ENCODE measurements at places on chromosomes 13 and 19.

GRCh38 chr13:47220453-47221140, 323.7 kb upstream of the HTR2A start:
- H3K36me3 ChIP-seq = no peaks in the 10 kb centered on the region
- H3K4me3 ChIP-seq = no peak overlapping the region
- no peak overlapping the region for H3K27ac ChIP-seq
- DNase-seq = no peak
- peaks cover 1% of the 10 kb centered on the region for H3K27me3 ChIP-seq
- no peaks in the 10 kb centered on the region for H3K4me1 ChIP-seq

GRCh38 chr19:45769821-45770191, 754 bp upstream of the SIX5 start:
- peak; percentile 65 for DNase-seq
- H3K4me1 ChIP-seq = peaks cover 7% of the 10 kb centered on the region
- H3K27ac ChIP-seq = peak overlapping the region; percentile 87

- peak overlapping the region; percentile 96 for H3K4me3 ChIP-seq
- H3K27ac ChIP-seq = peak overlapping the region; percentile 99
- H3K36me3 ChIP-seq = peaks cover 7% of the 10 kb centered on the region
- no peak for DNase-seq
- peaks cover 50% of the 10 kb centered on the region for H3K4me1 ChIP-seq
- H3K27me3 ChIP-seq = peaks cover 6% of the 10 kb centered on the region
Observed at GRCh38 chr19:18278521-18279265, 2.7 kb downstream of the JUND start.

GRCh38 chr13:108463340-108463739, 166.1 kb upstream of the MYO16 start:
- H3K36me3 ChIP-seq = no peaks in the 10 kb centered on the region
- no peak overlapping the region for H3K27ac ChIP-seq
- peaks cover 7% of the 10 kb centered on the region for H3K27me3 ChIP-seq
- peaks cover 3% of the 10 kb centered on the region for H3K4me1 ChIP-seq
- DNase-seq = no peak

- peaks cover 6% of the 10 kb centered on the region for H3K36me3 ChIP-seq
- H3K27ac ChIP-seq = peak overlapping the region; percentile 90
Observed at GRCh38 chr19:39915848-39916215, 18.6 kb downstream of the FCGBP start.

DNA sequence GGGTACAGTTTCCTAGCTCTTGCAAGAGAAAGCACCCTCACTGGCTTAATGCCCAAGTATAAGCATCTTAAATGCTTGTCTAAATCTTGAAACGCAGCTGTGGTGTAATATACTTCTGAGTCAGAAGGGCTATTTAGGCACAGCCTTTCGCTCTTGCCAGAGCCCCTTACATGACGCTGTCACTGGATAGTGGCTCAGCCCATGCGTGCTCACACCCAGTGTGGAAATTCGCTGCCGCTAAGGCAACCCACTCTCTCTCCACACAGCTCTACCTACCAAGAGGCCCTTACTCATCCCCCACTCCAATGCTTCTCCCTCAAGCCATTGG, 24.0 kb downstream of the UQCRFS1 start:
- peaks cover 7% of the 10 kb centered on the region for H3K4me1 ChIP-seq
- H3K36me3 ChIP-seq = no peaks in the 10 kb centered on the region

DNA sequence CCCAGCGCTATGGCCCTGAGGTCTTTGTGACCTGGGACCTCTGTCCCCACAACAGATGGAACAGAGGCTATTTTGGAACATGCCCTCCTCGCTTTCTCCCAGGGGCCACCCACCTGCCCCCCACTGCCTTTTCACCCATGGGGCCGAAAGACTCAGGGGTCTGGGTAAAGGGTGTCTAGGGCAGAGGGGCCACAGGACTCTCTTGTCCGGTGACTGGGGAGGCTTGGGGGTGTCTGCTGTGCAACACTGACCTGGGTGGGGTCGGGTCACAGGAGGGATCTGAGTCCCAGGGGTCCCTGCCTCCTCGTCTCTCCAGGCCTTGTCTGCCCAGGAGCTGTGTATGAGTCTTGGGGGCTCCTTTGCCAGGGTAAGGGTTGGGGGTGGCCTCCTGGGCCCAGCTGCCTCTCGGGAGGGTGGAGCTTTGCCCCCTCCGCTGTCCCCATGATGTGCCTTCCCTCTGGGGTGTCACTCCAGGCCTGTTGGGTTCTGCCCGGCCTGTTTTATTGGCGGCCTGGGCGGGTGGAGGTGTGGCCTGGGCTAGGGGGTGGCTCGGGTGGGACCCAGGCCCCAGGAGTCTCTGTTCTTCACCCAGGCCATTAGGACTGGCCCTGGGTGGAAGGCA, 2.1 kb downstream of the ARID3A start:
- H3K27ac ChIP-seq = no peak overlapping the region
- no peaks in the 10 kb centered on the region for H3K36me3 ChIP-seq
- peaks cover 21% of the 10 kb centered on the region for H3K4me1 ChIP-seq

DNA sequence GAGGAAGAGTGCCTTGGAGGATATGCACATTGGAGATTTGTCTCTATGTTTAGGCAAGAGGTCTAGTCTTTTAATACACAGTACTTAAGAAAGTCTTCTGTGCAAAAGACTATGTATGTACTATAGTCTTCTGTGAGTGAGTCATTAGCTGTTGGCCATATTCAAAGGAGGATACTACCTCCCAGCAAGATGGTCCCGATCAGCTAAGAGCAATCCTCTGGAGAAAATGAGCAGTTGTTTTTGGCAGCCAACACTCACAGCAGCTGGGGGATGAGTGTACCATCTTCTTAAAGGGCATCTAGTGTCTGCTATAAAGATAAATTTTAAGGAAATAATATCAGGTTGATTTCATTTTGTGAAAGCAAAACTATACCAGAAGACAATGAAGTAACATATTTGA, 487.8 kb downstream of the KCTD12 start:
- H3K4me1 ChIP-seq = no peaks in the 10 kb centered on the region
- no peak overlapping the region for H3K27ac ChIP-seq
- H3K27me3 ChIP-seq = peaks cover 5% of the 10 kb centered on the region

DNA sequence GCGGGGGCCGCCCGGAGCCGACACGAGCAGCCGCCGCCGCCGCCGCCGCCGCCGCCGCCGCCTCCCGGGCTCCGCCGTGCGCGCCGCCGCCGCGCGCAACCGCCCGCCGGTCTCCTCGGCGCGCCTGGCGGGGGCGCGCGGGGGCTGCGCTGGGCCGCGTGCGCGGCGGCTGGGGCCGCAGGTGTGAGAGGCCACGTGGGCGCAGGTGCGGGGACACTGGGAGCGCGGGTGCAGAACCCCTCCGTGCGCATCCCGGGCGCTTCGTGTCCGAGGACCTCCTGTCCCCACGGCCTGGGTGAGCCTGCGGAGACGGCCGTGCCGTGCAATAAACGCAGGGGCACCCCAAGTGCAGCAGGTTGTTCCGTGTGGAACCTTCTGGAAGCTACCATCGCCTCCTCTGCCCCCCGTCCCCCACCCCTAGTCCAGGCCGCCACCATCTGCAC, at the start of gene LINGO3:
LINGO3 (minus strand) TSS at position 41 of the 443 bp plus-strand sequence. CDS start 16,378 bp downstream, outside the sequence.
- DNase-seq = no peak
- peak within 1 kb of the TSS; percentile 75 for H3K27ac ChIP-seq
- H3K27me3 ChIP-seq = peaks cover 71% of the 10 kb centered on the region

- no peak for DNase-seq
- peak overlapping the region; percentile 94 for H3K4me3 ChIP-seq
- H3K27ac ChIP-seq = peak overlapping the region; percentile 100
- no peaks in the 10 kb centered on the region for H3K36me3 ChIP-seq
Observed at GRCh38 chr19:2060884-2061494, 9.9 kb upstream of the MKNK2 start.

- H3K4me1 ChIP-seq = no peaks in the 10 kb centered on the region
- H3K36me3 ChIP-seq = no peaks in the 10 kb centered on the region
- H3K4me3 ChIP-seq = no peak overlapping the region
- no peaks in the 10 kb centered on the region for H3K27me3 ChIP-seq
- DNase-seq = no peak
- H3K27ac ChIP-seq = no peak overlapping the region
Observed at GRCh38 chr13:61111529-61111928, 304.1 kb downstream of the PCDH20 start.

GRCh38 chr13:72462726-72463125, 264.7 kb downstream of the MZT1 start:
- H3K36me3 ChIP-seq = no peaks in the 10 kb centered on the region
- H3K4me3 ChIP-seq = no peak overlapping the region
- H3K4me1 ChIP-seq = no peaks in the 10 kb centered on the region
- H3K27ac ChIP-seq = no peak overlapping the region

- H3K4me3 ChIP-seq = no peak overlapping the region
- peaks cover 3% of the 10 kb centered on the region for H3K36me3 ChIP-seq
- peaks cover under 1% of the 10 kb centered on the region for H3K4me1 ChIP-seq
Observed at GRCh38 chr19:19279062-19279612, 6.0 kb upstream of the TM6SF2 start.

GRCh38 chr19:12932392-12933286, 872 bp downstream of the FARSA start:
- no peaks in the 10 kb centered on the region for H3K27me3 ChIP-seq
- H3K4me1 ChIP-seq = peaks cover 20% of the 10 kb centered on the region
- peak overlapping the region; percentile 97 for H3K4me3 ChIP-seq
- H3K27ac ChIP-seq = peak overlapping the region; percentile 97

DNA sequence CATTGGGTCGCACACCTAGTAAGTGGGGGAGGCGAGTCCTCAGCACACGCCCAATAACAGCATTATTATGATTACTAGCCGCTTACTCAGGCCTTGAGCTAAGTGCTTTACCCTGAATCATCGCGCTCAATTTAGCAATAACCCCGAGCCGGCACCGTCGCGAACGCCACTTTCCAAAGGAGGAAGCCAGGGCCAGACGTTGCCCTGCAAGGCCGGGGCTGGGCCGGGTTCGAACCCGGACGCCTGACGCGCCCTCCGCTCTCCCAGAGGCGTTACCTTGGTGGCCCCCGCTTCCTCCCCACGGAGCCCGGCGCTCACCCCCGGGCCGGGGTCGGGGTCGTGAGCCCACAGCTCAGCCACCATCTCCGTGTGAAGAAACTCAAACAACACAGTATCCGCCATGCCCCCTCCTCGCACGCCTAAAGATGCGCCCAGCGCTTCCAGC, at the start of gene TRAPPC6A:
TRAPPC6A (minus strand) TSS at position 421 of the 445 bp plus-strand sequence; CDS start at position 402, 19 bp downstream.
- H3K27ac ChIP-seq = peak within 1 kb of the TSS; percentile 96
- no peaks in the 10 kb centered on the region for H3K36me3 ChIP-seq
- peaks cover 46% of the 10 kb centered on the region for H3K4me1 ChIP-seq
- peak within 1 kb of the TSS; percentile 90 for H3K4me3 ChIP-seq

DNA sequence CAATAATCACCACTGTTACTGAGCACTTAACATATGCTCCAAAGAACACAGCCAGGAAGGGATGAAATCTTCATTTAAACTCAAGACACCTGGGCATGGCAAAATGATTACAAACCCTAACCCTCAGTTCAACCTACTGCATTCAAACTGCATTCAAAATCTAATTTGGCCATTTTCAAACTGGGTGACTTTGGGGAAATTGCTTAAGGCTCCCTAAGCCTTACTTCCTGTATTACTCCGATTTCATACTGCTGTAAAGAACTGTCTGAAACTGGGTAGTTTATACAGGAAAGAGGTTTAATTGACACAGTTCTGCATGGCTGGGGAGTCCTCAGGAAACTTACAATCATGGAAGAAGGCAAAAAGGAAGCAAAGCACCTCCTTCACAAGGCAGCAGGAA, 50.4 kb downstream of the CBY2 start:
- DNase-seq = no peak
- no peak overlapping the region for H3K27ac ChIP-seq
- no peak overlapping the region for H3K4me3 ChIP-seq
- peaks cover 6% of the 10 kb centered on the region for H3K36me3 ChIP-seq

GRCh38 chr13:68715651-68716050, 1392.0 kb upstream of the ATXN8OS start:
- no peaks in the 10 kb centered on the region for H3K4me1 ChIP-seq
- H3K27me3 ChIP-seq = no peaks in the 10 kb centered on the region
- no peak for DNase-seq
- no peaks in the 10 kb centered on the region for H3K36me3 ChIP-seq
- no peak overlapping the region for H3K27ac ChIP-seq

DNA sequence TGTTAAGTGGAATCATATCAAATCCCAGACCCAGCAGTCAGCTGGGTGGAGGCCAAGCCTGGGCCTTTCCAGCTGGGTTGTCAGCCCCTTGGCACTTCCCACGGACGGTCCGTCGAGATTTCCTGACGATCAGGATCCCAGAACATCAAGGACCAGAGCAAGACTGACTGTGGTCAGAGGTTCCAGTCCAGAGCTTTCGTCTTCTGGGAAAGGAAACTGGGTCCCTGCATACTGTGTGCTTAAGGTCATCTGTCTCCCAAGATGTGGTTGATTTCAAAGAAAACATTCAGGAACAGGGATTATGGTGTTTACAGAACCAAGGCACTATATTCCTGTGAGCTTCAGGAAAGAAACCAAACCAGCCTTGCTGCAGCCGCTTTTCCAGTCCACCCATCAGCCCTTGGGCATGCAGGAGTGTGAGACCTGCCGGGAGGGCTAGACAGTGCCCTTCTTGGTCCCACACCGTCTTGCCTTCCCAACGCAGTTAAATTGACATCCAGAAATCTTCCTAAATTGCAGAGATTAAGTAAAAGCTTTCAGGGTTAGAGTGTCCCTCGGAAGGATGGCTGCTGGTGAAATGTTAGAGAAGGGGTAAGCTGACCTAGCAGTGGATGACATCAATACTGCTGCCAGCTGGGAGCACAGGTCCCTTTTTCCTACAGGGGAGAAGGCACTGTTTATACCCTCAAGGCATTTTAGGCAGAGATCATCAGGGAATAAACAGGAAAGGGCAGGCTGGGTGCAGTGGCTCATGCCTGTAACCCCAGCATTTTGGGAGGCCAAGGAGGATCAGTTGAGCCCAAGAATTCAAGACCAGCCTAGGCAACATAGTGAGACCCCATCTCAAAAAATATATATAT, 5.0 kb upstream of the C19orf33 start:
- H3K27me3 ChIP-seq = no peaks in the 10 kb centered on the region
- H3K4me1 ChIP-seq = no peaks in the 10 kb centered on the region
- H3K27ac ChIP-seq = no peak overlapping the region
- no peaks in the 10 kb centered on the region for H3K36me3 ChIP-seq

DNA sequence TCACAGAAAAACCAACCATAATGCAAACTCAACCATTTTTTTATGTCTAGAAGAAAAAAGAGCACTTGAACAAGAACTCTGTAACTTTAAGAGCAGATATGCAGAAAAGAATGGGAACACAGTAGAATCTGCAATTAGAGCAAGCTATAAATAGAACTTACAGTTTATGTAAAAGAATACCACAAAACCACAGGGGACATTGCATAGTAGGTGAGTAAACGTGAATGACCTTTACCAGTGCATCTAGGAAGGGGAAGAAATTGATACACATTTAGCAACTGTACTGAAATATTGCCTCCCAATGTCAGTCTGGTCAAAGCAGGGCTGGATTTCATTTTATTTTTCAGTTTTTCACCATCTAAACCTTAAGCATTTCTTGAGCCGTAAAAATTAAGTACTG, 242.2 kb upstream of the EDNRB start:
- DNase-seq = no peak
- H3K36me3 ChIP-seq = no peaks in the 10 kb centered on the region
- H3K27ac ChIP-seq = no peak overlapping the region
- H3K27me3 ChIP-seq = no peaks in the 10 kb centered on the region

- DNase-seq = no peak
- H3K36me3 ChIP-seq = peaks cover 17% of the 10 kb centered on the region
- no peak overlapping the region for H3K4me3 ChIP-seq
- no peak overlapping the region for H3K27ac ChIP-seq
- peaks cover 9% of the 10 kb centered on the region for H3K27me3 ChIP-seq
Observed at GRCh38 chr19:35752746-35753350, 4.0 kb downstream of the HSPB6 start.

GRCh38 chr19:39150807-39151600, 25.4 kb downstream of the PAK4 start:
- no peak overlapping the region for H3K4me3 ChIP-seq
- DNase-seq = no peak
- peaks cover 35% of the 10 kb centered on the region for H3K4me1 ChIP-seq
- H3K27ac ChIP-seq = no peak overlapping the region
- H3K27me3 ChIP-seq = no peaks in the 10 kb centered on the region

GRCh38 chr13:50225193-50226155, 210.2 kb downstream of the KCNRG start:
- H3K4me3 ChIP-seq = no peak overlapping the region
- H3K27ac ChIP-seq = no peak overlapping the region
- DNase-seq = no peak
- no peaks in the 10 kb centered on the region for H3K27me3 ChIP-seq
- no peaks in the 10 kb centered on the region for H3K36me3 ChIP-seq
- H3K4me1 ChIP-seq = no peaks in the 10 kb centered on the region

Measured in naive thymus-derived CD8-positive, alpha-beta T cell (primary cell).